ENCODE measurements at places on chromosomes 3 and 15.

- DNase-seq: no peak
Measured at GRCh38 chr15:40369971-40370370, 12.0 kb downstream of the DISP2 start.

DNA sequence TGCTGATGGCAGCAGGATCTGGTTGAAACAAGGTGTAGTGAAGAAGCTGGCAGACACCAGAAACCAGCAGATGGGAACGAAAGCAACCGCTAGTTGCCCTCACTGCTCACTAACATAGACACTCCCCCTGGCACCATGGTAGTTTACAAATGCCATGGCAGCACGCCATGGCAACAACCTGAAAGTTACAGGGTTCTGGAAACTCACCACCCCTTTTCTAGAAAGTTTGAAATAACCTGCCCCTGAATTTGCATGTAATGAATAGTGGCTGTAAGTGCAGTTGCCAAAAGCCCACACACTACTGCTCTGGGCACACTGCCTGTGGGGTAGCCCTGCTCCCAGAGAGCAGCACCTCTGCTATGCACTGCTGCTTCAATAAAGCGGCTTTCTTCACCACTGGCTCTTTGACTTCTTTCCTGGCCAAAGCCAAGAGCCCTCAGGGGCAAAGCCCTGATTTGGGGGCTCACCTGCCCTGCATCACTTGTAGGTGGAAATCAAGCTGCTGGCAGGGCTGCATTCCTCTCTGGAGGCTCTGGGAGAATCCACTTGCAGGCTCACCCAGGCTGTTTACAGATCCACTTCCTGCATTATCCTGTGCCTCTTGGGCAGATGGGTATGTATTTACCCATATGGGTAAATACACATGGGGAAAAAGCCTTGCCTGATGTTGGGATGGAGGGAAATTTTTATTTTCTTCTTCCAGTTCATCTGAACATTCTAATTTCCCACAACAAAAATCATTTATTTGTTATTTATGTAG, 2.0 kb upstream of the GP9 start:
- DNase-seq: no peak

- no peak for DNase-seq
Measured at GRCh38 chr3:38556640-38557358, 60.7 kb downstream of the EXOG start.

DNA sequence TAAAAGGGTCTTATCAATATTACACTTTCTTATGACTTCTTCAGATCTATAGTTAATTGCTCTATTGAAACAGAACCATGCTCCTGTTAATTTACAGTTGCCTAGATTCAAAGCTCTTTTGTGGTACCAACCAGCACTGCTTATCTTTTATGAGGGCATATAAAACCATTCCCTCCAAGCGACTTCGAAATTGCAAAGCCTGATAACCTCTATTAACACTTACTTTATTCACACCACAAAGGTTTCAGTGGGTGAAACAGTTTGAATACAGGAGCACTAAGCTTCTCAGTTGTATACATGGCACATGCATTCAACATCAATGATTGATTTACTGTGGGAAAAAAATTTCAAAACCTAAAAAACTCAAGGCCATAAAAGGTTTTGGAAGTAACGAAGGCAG, 74.9 kb upstream of the PPIB start:
- DNase-seq: no peak

DNA sequence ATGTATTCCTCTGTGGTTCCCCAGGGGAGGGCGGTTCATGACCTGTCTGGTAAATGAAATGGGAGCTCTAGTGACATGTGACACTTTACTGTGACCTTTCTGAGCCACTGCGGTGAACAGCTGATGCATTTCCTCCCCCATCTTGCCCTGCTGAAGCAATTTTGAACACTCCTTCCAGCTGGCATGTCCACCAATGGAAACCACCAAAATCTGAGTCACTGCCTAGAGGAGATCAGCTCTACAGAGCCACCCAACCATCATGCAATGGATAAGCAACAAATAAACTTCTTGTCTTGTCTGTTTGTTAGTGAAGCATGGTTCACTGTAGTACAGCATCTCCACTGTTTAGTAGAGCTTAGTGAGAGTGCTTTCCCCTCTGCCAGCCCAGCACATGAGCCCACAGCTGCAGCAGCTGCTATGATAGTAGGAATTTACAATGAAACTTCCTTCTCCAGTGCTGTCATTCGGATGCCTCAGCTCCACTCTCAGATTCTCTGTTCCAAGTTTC, 479.4 kb downstream of the NTRK3 start:
- DNase-seq: no peak

GRCh38 chr3:133479401-133479800, 79.5 kb downstream of the BFSP2 start:
- DNase-seq: no peak

- DNase-seq: no peak
Measured at GRCh38 chr3:133457465-133458067, 57.7 kb downstream of the BFSP2 start.

GRCh38 chr3:176523114-176523513, 674.2 kb downstream of the TBL1XR1 start:
- no peak for DNase-seq

GRCh38 chr3:13788522-13789424, 91.1 kb downstream of the WNT7A start:
- no peak for DNase-seq

DNA sequence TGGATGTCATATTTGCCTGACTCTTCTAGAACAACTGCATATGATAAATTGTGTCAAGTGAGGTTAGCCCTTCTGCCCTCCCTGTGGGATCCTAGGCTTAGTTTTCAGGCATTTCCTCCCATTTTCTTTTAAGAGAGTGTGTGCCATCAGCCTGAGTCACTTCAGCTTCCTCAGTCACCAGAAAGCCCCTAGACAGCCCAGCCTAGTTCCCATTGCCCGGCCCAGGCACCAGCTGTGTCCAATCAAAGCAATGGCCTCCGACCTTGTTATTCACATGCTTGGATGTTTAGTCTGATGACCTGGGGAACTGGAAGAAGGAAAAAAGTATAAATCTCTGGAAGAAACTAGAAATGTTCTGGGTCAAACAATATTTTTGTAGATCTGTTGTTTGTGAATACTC, 221.9 kb upstream of the LRIG1 start:
- DNase-seq: peak; percentile 1

- DNase-seq: no peak
Measured at GRCh38 chr3:104437131-104437750, 929.5 kb upstream of the ALCAM start.

DNA sequence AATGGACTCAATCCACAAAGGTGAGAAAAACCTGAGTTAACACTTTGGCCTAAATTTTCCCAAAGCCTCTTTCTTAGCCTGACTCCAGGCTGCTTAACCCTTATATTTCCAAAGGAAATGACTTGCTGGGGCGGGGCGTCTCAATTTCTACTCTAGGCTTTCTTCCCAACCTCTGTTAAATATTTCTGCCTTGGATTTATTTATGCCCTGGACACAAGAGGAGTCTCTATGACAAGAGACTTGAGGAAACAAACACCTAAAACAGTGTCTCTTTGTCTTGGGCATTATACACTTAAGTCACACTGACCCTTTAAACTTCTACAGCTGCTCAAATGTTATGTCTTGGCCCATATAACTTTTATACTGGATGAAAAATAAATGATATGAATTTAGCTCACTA, 28.3 kb upstream of the AP4E1 start:
- no peak for DNase-seq

GRCh38 chr3:152909180-152909883, 74.4 kb downstream of the P2RY1 start:
- no peak for DNase-seq

DNA sequence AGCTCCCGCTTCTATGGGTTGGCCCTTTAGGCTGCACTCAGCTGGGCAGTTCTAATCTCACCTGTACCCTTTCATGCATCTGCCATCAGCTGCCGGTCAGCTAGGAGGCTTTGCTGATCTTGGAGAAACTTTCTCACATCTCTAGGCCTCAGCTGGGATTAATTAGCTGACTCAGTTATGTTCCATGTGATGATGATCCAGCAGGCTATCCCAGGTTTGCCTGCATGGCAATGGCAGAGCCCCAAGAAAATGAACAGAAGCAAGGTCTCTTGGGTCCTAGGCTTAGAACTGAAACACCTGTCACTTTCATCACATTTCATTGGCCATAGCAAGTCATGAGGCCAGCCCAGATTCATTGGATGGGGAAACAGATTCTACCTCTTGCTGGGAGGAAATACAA, 304.6 kb upstream of the TBC1D5 start:
- no peak for DNase-seq

GRCh38 chr3:10356461-10356981, 35.6 kb upstream of the SEC13 start:
- DNase-seq: no peak

DNA sequence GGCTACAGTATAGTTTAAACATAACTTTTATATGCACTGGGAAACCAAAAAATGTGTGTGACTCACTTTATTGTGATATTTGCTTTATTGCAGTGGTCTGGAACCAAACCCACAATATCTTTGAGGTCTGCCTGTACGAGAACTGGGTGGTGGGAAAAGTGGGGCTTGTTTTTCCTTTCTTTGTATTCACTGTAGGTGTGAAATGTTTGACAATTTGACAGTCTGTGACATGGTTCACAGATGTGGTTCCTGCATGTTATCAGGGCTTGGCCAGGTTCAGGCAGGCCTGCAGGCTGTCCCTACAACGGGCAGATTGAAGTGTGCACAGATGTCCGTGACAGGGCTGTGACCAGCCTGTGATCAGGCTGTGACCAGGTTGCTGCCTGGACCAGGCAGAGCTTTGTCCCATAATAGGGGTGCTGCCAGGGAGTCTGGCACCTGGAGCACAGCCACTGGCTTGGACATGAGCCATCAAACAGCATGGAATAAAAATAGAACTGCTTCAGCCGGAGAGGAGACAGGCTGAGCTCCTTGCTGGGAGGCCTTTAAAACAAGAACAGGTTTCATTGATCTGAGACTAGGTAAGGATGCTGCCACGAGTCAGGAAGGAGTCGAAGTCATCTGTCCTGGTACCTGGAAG, 61.0 kb downstream of the KLF13 start:
- DNase-seq: no peak

- no peak for DNase-seq
Measured at GRCh38 chr15:84797801-84798200, 19.4 kb upstream of the ALPK3 start.

DNA sequence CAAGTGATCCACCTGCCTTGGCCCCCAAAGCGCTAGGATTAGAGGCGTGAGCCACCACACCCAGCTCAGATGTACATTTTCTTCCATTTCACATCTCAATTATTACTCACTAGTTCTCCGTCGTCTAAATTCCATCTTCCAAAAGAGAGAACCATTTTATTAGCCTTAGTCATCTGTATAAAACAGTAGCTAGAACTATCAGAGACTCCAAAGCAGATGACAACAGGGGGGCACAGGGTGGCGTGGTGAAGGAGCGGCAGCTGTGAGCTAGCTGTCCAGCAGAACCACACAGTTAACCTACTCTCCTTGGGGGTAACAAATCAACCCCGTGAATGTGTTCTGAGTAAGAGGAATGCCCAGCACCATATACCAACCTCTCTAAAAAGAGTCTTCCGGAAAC, 7.1 kb downstream of the SLC25A20 start:
- no peak for DNase-seq

GRCh38 chr3:104198131-104198530, 1168.6 kb upstream of the ALCAM start:
- DNase-seq: no peak

DNA sequence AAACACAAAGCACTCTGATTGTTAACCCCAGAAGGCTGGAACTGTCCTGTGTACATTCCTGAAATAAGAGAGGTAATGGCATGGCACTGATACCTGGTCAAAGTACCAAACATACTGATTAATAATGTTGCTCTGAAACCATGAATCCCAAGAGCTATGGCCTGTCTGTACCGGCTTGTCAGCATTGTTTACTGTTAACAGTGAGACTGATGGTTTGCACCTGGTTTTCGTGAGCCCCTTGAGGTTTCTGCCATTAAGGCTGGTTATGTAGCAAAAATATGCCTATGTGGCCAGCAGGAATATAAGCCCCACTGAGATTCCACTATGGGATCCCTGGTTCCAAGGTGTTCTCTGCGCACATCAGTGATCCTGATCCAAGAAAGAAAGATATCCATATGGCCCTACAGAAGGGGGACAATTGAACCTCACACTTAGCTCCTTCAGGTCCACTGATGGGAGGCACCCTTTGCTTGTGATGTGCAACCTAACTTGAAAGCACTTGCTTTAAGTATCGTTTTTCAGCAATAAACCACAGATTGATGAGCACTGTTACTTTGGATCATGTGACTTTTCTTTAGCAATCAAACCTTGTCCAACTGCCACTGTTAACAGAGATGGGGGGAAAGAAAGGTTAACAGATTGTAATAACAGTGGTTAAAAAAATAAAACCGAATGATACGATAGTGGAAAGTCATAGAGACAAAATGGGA, 65.2 kb downstream of the TBL1XR1 start:
- DNase-seq: no peak

DNA sequence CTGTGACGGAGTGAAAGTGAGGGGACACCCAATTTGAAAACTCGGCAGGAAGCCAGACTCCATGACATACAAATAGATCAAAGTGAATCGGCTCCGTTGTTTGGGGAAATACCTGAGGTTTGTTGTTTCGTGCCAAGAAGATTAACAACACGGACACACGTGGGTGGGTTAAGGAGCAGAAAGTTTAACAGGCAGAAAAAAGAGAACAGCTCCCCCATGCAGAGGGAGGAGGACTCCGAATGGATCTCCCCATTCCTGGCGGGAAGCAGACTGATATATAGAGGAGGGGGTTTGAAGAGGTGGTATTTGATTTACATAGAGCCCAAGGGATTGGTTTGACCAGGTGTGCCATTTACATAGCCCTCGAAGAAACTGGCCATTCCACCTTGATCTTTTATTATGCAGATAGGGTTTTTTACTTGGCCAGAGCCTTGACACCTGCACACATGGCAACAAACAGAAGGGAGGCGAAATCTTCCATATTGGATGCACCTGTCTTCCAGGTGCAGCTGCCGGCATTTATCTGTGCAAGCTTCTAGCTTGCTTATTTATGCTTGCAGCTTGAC, 4.8 kb upstream of the SACM1L start:
- no peak for DNase-seq

GRCh38 chr3:182440101-182440500, 353.2 kb upstream of the ATP11B start:
- no peak for DNase-seq

- no peak for DNase-seq
Measured at GRCh38 chr3:13745636-13746035, 134.2 kb downstream of the WNT7A start.

DNA sequence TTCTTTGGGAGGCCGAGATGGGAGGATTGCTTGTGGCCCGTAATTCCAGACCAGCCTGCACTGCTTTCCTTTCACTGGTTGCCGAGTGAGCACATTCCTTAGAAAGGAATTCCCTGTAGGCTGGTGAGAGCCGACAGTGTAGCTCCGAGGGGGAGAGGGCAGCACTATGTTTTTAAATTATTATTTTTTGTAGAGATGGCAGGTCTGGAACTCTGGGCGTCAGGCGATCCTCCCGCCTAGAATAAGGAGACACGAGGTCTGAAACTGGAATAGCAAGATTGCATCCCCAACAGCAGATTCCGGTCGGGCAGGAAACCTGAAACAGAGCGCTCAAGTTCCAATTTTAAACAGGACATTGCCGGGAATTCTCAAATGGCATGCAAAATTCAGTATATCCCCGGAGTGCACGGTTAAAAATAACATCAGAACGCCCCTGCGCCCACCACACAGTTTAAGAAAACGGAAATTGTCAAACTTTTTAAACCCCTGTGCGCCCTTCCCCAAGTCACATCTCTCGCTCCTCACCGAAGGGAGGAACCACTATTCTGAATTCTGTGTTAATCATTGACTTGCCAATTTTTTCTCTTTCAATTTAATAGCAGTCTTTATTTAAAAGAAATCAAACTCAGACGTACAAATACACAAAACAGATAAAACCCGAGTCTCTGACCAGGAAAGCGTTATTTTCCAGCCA, 643 bp upstream of the RNU5B-1 start:
- peak; percentile 52 for DNase-seq
